Activated T-cell treated with anti-CD3 and anti-CD28 coated beads, Interleukin-2, amount 50 U/mL, for 24 hours (primary cell): ENCODE measurements at places on chromosomes 2 and 18.

DNA sequence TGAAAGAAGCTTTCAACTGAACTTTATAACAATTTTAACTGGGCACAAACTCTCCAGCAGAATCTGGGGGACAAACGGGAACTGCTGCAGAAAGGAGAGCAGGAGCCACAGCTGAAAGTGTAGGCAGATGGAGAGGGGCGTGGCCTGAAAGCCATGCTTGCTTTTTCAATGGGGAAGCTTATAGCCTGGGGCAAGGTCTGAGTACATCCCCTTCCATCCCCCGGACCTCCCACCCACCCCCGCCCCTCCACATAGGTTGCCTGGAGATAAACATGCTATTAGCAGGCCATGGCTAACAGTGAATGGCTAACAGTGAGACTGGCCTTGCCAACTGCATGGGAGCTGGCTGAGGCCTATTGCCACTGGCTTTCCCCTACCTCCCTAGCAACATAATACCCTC, 317.9 kb upstream of the TANK start:
- no peak for DNase-seq

DNA sequence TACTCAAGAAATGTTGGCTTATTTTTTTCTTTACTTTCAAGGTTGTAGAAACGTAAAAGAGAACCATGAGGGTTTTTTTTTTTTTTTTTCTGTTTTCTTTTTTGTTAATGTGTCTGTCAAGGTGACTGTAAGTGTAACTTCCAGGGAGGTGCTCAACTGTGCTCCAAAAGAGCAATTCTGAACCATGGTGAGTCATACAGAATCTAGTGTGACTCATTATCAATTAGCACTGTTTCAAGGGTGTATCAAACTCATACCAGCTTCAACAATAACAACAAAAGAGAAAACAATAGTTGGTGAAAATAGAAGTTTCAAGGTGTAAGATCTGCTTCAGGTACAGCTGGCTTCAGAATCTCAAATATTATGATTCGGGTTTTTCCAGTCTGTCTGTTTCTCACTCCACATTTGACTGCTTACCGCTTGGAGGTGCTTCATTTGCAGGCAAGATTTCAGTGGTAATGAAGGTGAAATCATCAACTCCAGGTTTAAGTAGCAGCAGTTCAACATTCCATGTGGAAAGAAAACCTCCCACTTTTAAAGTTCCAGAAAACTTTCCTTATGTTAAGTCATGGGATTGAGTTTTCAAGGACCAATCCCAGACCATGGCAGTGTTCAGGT, 850.6 kb downstream of the CNTNAP5 start:
- DNase-seq, result no peak

DNA sequence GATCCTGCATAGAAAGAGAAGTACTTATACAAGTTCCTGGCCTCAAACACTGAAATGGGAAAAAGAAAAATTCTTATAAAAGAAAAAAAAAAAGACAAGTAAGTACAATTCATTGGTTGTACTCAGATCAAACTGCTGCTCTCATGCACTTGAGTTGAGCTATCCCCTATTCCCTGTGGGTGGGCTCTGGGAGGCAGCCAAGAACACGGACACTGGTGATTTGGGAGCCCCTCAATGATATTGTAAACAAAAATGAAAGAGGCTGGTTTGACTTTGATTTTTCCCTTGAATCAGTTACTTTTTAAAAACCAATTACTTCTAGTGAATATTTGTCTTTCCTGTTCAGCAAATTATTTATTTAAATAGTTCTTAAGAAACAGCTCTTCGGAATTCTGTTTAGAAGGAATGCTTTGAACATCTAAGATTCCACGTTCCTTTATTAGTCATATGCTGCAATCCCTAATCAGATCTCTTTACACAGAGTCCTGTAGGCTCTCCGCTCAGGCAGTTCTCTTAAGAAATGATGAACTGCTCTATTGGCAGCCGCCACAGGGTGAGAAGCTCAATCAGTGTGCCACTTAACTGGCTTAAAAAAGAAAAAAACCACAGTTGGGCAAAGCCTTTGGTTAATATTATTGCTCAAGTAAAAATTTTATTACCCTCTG, 225.1 kb downstream of the TMEM182 start:
- no peak for DNase-seq

GRCh38 chr18:48151421-48152065, 221.1 kb upstream of the SMAD2 start:
- no peak for DNase-seq
